ENCODE measurements at places on chromosomes 4 and X. TPM values are rescaled to one million over a fixed set of nuclear protein-coding genes. Genes with fewer than 3 reads are reported as not detected.

MAGEH1 gene
- total RNA-seq = 21.8 TPM

GRCh38 chr4:167233685-167234315 is 494 bp downstream of the SPOCK3 start:
- no peak for ATAC-seq

ARHGAP24 gene
- 32.4 TPM for total RNA-seq

- no peak for ATAC-seq
Measured at GRCh38 chrX:110315551-110315950, 2.3 kb downstream of the AMMECR1 start.

DNA sequence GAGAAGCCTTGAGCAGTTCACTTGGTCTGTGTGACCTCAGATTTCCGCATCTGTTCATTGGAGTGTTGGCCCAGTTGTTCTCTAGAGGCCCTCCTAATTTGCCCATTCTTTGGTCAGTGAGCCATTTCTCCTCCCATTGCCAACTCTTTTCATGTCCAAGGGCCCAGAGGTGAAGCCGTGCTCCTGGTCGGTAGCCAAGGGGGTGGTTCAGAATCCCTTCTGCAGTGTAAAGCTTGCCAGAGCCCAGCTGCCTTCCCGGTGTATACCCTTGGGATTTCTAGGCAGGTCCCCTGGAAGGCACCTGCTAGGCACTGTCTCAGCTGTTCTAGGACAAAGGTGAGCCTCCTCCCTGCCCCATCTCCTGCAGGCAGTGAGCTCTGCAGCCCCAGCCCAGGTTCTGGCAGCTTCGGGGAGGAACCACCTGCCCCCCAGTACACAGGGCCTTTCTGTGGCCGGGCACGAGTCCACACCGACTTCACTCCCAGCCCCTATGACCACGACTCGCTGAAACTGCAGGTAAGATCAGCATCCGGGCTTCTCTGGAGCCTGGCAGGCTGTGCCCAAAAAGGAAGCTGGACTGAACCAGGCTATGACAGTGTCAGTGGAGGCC is 12.3 kb downstream of the SASH3 start:
- no peak for ATAC-seq

- ATAC-seq = no peak
Measured at GRCh38 chr4:40323866-40324265, 11.3 kb upstream of the CHRNA9 start.

DNA sequence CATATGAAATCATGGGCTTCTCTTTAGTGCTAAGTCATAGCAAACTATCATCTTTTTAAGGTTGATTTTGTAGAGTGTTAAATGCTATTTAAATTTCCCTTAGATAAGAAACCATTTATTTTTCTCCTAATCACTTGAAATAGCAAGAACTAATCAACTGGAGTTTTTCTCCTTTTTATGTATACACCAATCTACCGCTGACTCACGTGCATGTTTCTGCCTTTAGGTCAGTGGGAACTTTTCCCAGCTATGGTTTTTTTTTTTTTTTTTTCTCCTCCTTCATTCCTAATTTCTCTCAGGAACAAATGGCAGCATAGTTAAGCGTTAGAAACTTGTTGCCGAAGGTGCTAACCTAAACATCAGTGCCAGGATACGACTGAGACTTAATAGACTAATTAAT is 176.4 kb downstream of the BMPR1B start:
- ATAC-seq = no peak

DNA sequence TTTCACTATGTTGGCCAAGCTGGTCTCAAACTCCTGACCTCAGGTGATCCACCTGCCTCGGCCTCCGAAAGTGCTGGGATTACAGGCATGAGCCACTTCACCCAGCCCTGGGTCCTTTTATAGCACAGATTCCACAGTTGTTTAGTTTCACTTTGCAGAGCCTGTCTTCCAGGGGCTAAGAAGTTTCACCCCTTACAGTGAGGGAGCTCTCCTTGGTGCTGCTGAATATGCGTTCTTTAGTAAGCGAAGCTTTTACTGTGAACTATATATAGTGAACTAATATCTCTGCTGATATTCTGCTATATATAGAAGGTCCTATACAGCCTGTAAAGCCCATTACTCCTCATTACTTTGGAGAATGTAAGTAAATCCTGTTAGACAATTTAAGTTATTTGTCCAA is 4.2 kb downstream of the TCEAL6 start:
- ATAC-seq = no peak

ERCC6L gene
- total RNA-seq = not detected

DMD gene
- total RNA-seq = 225 TPM

KCNE5 gene
- not detected for total RNA-seq

IL1RAPL1 gene
- total RNA-seq = 1.6 TPM

DNA sequence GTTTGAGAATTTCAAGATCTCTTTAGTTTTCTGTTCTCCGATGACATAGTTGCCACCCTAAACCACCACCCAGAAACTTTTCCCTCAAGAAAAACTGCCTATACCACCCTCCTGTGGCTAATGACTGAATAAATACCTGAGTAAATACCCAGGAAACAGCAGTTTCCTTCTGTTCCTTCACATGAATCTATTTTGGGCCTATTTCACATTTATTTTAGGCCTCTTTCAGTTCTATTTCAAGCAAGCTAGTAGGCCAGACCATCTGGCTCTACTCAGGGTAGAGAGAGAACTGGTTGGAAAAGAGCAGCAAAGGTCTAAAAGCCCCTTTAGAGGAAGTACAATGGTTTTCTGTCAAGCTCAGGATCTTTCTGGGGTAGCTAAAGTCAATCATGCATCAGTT is 23.4 kb downstream of the ARHGEF9 start:
- no peak for ATAC-seq

- no peak for ATAC-seq
Measured at GRCh38 chr4:185358514-185358913, 37.2 kb downstream of the LRP2BP start.

CD40LG gene
- 0.40 TPM for total RNA-seq

DNA sequence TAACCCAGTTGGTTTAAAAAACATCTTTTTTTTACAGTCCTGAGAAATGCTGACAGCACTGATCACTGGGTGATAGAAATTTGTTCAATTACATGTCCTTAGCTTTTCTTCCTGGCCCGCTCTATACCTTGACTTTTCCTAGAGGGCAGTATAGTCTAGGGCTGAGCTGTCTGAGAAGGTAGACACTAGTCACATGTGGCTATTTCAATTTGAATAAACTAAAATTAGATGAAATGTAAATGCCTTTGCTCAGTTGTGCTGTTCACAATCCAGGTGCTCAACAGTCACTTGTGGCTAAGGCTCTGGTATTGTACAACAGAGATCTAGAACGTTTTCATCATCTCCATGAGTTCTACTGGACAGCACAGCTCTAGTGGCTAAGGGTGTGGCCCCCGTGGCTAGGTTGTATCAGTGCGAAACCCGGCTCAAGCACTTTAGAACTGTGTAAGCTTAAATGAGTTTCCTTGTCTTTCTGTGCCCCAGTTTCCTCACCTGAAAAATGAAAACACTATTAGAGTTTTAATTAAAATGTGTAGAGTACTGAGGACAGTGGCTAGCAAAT is 111.6 kb upstream of the WDR17 start:
- ATAC-seq = peak; percentile 19

TMEM271 gene
- not detected for total RNA-seq

DNA sequence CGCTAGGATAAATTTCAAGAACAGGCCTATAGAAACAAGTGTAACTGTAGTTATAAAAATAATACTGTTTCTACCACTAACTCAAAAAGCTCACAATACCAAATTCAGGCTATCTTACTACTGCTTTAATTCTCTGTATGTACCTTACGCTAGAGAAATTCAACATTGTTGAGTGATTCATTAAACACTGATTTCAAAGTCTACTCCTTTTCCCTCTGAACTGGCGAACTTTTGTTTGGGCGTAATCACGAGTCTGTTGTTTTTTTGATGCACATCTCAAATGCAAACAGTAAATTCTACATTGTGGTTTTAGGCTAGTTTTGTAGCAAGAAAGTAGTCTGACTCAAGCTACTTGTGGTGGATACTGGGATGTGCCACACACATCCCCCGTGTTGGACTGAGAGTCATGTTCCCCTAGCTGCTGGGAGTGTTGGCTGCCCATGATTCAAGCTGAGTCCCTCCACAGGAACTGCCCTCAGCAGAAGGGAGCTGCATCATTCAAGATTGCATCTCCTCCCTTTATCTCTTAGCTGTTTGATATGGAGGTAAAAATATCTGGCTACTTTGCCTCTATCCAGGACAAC is 406.1 kb downstream of the RAPGEF2 start:
- no peak for ATAC-seq

DNA sequence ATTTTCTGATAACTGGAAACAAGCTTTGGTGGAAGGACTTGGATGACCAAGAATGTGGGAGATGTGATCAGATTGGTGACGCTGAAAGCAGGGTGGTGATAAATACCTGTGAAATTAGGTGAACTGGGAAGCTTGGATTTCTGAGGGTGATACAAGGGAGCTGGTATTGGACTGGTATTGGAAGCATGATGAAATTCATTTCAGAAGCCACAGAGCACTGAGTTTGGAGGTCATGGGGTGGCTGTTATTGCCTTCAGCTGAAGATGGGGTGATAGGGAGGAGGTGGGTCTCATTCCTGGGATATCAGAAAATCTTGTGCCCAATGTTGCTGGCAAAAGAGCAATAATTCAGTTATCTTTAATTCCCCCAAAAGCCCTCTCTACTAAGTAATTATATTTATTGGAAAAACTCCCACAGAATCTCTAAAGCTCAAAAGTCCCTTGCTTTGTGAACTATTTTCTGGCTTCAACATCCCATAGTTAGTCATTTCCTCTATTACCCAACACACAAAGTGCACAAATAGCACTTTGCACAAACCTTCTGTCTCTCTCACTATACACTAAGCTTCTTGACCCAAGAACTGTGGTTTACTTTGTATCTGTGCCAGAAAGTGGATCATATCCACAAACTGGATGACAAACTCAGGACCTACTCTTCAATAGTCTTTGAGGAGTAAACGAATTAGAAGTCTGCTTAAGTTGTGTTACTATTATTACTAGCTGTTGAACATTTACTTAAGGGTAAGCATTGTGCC is 23.1 kb upstream of the CAMK2D start:
- peak; percentile 66 for ATAC-seq

TSPAN6 gene
- 16.2 TPM for total RNA-seq

SMARCA1 gene
- total RNA-seq = 69.3 TPM

- no peak for ATAC-seq
Measured at GRCh38 chrX:139647597-139647996, 60.4 kb downstream of the MCF2 start.

FGFBP2 gene
- 0.62 TPM for total RNA-seq

GRCh38 chr4:81512757-81513501 is 41.2 kb upstream of the RASGEF1B start:
- no peak for ATAC-seq

GRCh38 chr4:117801756-117802155 is 232.5 kb upstream of the NDST3 start:
- ATAC-seq = no peak

FAM47A gene
- total RNA-seq = not detected

POLN gene
- 4.6 TPM for total RNA-seq

GATA1 gene
- not detected for total RNA-seq

DNA sequence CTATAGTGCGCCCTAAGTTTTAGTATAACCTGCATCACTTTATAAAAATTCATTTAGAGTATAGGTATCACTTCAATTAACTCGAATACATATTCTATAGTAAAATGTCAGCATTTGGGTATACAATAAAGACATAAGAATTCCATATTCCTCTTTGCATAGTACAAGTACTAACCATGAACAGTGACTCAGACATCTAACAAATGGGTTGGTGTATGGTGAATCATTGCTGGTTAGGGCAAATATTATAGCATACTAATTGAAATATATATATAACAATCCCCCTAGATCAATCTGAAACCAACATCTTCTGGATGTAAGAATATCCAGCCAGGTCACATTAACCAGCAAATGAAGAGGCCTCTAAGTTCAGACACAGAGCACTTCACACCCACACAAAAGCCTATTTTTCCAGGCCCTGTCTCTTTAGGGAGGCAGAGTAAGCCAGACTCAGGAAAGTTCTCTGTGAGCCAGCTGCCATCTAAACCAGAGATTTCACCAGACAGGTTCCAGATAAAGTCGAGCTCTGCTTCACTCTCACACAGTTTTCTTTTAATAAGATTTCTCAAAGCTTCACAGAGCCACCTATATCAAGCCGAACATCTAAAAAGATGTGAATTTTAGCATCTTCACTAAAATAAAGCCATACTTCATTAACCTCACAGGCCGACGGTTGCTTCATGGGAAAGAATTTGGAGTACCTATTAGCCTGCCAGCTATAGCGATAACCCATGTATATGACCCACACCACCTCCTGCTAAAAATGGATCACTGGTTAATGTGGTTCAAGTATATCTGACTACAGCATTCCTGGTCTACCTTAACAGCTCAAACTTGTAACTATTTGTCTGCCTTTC is 200.0 kb upstream of the FTHL17 start:
- ATAC-seq = no peak

CETN2 gene
- total RNA-seq = 53.2 TPM

CFAP47 gene
- 0.04 TPM for total RNA-seq

- ATAC-seq = no peak
Measured at GRCh38 chrX:108178143-108178498, 86.5 kb downstream of the ATG4A start.

MTMR8 gene
- 3.4 TPM for total RNA-seq

DNA sequence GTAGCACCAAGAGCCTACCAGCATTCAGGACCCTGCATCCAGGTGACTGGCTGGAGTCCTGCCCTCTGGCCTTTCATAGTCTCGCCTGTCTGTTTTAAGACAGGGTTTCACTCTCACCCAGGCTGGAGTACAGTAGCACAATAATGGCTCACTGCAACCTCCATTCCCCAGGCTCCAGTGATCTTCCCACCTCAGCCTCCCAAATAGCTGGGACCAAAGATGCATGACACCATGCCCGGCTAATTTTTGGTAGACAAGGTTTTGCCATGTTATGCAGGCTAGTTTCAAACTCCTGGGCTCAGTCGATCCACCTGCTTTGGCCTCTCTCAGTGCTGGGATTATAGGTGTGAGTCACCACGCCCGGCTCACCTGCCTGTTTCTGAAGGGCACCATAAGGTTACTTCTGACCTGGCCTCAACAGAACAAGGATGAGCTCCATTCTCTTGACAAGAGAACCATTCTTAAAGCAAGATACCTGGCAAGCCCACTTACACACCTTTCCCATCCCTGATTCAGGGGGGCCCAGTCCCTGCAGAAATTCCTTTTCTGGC is 6.7 kb downstream of the RPS4X start:
- ATAC-seq = no peak

GABRG1 gene
- not detected for total RNA-seq

- no peak for ATAC-seq
Measured at GRCh38 chrX:24377911-24378468, 17.6 kb downstream of the SUPT20HL1 start.

GLRA2 gene
- not detected for total RNA-seq

NUDT6 gene
- 7.8 TPM for total RNA-seq

GRCh38 chr4:6227412-6228157 is 27.2 kb upstream of the JAKMIP1 start:
- no peak for ATAC-seq

- ATAC-seq = no peak
Measured at GRCh38 chr4:40980318-40980883, 230.6 kb downstream of the NSUN7 start.

Measured in gastroesophageal sphincter (tissue), 4 donors.